ENCODE measurements at places on chromosomes 1 and 21. TPM values are rescaled to one million over a fixed set of nuclear protein-coding genes. Genes with fewer than 3 reads are reported as not detected.

TMEM269 gene
- total RNA-seq, result under 0.01 TPM

GPR37L1 gene
- not detected for total RNA-seq

OR2T2 gene
- not detected for total RNA-seq

SLFNL1 gene
- total RNA-seq, result under 0.01 TPM

SELP gene
- total RNA-seq, result not detected

TAF5L gene
- 11.7 TPM for total RNA-seq

DUSP23 gene
- total RNA-seq, result 36.5 TPM

OR2L13 gene
- total RNA-seq, result not detected

OPTC gene
- total RNA-seq, result not detected

CR1 gene
- not detected for total RNA-seq

FCRLB gene
- total RNA-seq, result 2.1 TPM

USH2A gene
- total RNA-seq, result not detected

SPRR2D gene
- total RNA-seq, result not detected

RPTN gene
- total RNA-seq, result not detected

FPGT gene
- 10.8 TPM for total RNA-seq

EIF3I gene
- 370 TPM for total RNA-seq

B3GALT5 gene
- under 0.01 TPM for total RNA-seq

USP25 gene
- 25.2 TPM for total RNA-seq

FAM151A gene
- not detected for total RNA-seq

HP1BP3 gene
- 104 TPM for total RNA-seq

TGFB2 gene
- total RNA-seq, result 0.84 TPM

GBP3 gene
- 4.6 TPM for total RNA-seq

IPO13 gene
- total RNA-seq, result 21.4 TPM

HMCN1 gene
- total RNA-seq, result 0.15 TPM

CCDC17 gene
- under 0.01 TPM for total RNA-seq

MRPL24 gene
- 96.9 TPM for total RNA-seq

KCNE1 gene
- total RNA-seq, result 0.45 TPM

SERPINC1 gene
- 0.15 TPM for total RNA-seq

CFAP141 gene
- not detected for total RNA-seq

TSTD1 gene
- 4.6 TPM for total RNA-seq

SPRR2B gene
- not detected for total RNA-seq

RHOU gene
- total RNA-seq, result 1.0 TPM

PTPN7 gene
- not detected for total RNA-seq

PDZK1IP1 gene
- total RNA-seq, result not detected

LCE1D gene
- total RNA-seq, result not detected

SPRR1A gene
- total RNA-seq, result not detected

RGS18 gene
- not detected for total RNA-seq

PRR9 gene
- not detected for total RNA-seq

FCMR gene
- 1.0 TPM for total RNA-seq

C1orf116 gene
- 0.15 TPM for total RNA-seq

ANGPTL3 gene
- total RNA-seq, result not detected

SYPL2 gene
- 0.15 TPM for total RNA-seq

CRB1 gene
- total RNA-seq, result 0.15 TPM
